ENCODE measurements at places on chromosomes 4 and X.

- DNase-seq, result no peak
These were observed 2.6 kb upstream of the SLC6A8 start for GRCh38 chrX:153685156-153685536.

- DNase-seq, result no peak
These were observed 177.3 kb downstream of the PABPC4L start for GRCh38 chr4:134024251-134024650.

- DNase-seq, result no peak
These were observed 24.4 kb upstream of the SLC25A43 start for GRCh38 chrX:119374736-119375135.

DNA sequence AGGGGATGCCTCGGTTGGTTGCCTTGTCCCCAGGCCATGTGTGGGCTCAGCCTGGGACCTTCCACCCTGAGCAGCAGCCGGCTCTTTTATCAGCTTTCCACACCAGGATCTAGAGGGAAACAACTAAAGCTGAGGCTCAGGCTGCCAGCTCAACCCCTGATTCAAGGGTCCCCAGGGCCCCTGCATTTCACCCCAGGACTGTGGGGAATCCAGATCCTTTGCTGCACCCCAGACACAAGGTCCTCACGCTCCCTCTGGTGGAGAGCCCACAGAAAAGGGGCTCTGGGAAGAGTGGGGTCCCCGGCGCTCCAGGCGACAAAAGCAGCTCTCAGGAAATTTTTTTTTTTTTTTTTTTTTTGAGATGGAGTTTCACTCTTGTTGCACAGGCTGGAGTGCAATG lies 64.3 kb downstream of the ZFYVE28 start:
- no peak for DNase-seq

DNA sequence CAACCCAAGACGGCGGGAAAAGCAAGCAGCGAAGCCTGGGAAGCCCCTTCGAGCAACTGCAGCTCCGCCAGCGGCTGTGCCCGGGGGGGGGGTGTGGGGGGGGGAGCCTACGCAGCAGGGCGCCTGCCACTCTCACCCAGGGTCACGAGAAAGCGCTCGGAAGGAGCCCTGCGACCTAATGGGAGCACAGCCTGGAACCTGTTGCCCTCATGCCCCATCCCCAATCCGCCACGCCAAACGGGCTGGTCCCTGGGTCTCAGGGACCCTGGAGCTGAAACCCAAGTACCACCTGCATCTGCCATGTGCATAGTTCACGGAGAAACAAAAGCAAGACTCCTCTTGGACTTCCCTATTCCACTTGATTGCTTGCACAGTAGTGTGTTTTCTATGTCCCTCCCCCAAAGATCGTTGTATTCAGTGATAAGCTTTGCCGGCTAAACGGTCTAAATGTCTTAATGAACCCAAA lies 359 bp upstream of the GAB3 start:
- no peak for DNase-seq

- DNase-seq, result no peak
These were observed 71.8 kb upstream of the SMARCA5 start for GRCh38 chr4:143441678-143442077.

- no peak for DNase-seq
These were observed 2.2 kb downstream of the UGT2B7 start for GRCh38 chr4:69098470-69098869.

DNA sequence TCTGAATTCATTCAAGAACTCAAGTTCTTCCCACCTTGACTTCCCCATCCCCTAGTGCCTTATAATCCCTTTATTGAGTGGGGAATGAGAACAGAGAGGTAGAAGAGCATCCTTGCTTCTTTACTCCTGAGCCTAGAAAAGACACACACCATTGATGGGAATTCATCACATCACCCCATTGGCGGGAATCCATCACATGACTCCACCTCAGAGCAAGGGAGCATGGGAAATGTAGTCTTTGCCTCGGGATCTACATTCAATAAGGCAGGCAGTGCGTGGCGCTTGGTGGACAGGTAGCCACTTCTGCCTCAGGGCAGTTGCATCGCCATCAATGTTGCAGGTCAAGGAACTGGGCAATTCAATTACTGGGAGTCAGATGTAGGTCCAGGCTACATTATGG lies 50.7 kb downstream of the MXRA5 start:
- DNase-seq, result no peak

- DNase-seq, result no peak
These were observed 12.5 kb downstream of the GABRA4 start for GRCh38 chr4:46980851-46981250.

GRCh38 chr4:31045724-31046318 lies 325.7 kb downstream of the PCDH7 start:
- no peak for DNase-seq

DNA sequence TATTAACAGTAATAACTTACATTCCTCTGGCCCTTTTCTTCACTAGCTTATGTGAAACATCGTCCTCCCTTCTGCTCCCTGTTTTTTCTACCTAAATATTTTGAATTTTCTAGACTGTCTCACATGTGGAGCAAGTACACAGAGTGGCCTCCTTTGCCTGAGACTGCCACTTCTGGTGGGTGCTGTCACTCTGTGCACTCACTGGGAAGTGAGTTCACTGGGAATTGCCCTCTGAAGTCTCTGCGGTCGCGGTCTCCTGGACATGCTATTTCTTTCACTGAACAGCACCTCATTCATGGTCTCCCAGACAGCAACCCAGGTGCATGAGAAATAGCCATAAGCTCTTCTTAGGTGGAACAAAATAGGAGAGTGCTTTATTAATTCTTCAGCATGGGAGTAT lies 1179.7 kb upstream of the ADGRL3 start:
- no peak for DNase-seq

DNA sequence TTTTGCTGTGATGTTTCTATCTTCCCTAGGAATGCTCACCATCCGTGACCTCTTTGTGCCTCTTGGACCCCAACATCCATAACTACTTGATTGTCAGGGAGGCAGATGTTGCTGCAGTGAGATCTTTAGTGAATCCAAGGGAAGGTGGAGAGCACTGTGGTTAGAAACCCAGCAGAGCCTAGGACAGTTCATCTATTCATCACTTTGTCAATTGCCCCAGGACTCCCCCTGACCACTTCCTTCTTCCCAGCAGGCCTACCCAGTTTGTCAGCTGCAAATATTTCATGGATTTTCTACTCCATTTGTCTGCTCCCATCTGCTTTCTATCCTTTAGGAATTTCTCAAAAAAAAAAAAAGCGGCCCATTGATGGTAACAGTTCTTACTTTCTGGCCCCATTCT lies 942.8 kb downstream of the PCDH7 start:
- DNase-seq, result no peak

DNA sequence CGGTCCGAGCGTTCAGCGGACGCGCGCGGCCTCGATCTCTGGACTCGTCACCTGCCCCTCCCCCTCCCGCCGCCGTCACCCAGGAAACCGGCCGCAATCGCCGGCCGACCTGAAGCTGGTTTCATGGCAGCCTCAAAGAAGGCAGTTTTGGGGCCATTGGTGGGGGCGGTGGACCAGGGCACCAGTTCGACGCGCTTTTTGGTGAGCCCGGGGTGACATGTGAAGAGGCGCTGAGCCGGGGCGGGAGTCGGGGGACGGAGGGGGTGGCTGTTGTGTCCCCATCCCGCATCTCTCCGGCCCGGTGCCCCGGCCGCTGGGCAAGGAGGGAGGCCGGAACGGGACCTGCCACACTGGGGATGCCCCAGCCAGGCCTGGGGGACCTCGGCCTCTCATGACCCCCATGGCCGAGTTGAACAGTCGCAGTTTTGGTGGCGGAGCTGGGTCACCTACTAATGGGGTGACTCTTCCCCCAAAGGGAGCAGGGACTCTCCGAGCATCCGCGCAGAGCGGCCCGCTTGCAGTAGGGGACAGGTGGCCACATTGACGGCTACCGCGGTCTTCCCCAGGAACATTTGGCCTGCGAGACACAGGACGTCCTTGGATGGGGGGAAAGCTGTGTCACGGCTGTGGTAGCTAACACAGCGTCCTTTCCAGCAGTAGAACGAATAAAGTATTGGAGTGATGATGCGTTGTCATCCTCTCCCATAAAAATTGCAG lies at the start of gene GK:
Gene GK (plus strand): TSS at position 9 of the 717 bp plus-strand sequence. CDS start 115 bp downstream, at position 124.
- peak; percentile 2 for DNase-seq

- DNase-seq, result no peak
These were observed 448 bp downstream of the TLL1 start for GRCh38 chr4:165873298-165874071.

GRCh38 chrX:68304602-68305001 lies 128.7 kb downstream of the OPHN1 start:
- DNase-seq, result no peak

GRCh38 chr4:120633810-120634209 lies 288.7 kb downstream of the PRDM5 start:
- no peak for DNase-seq

- no peak for DNase-seq
These were observed 277.3 kb upstream of the HAND2 start for GRCh38 chr4:173807347-173807746.

- DNase-seq, result no peak
These were observed 6.5 kb downstream of the TIFA start for GRCh38 chr4:112279025-112279881.

GRCh38 chr4:40822420-40823166 lies 72.8 kb downstream of the NSUN7 start:
- DNase-seq, result no peak

DNA sequence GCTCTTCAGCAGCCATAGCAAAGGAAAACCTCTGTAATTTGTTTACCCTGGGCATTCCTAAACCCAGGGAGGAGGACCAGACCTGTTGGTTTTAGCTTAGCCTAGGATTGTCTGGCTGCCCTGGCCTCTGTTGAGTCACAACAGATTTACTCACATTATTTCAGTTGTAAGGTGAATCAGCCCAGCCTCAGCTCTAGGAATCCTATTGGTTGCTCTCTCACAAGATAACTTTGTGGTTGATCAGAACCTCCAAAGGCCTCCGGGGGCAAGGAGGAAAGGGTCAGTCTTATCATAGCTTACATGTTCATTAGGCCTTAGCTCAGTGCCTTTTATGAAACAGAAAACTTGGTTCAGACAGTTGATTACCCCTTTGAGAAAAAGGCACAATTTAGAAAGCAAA lies 41.0 kb downstream of the PDK3 start:
- no peak for DNase-seq

DNA sequence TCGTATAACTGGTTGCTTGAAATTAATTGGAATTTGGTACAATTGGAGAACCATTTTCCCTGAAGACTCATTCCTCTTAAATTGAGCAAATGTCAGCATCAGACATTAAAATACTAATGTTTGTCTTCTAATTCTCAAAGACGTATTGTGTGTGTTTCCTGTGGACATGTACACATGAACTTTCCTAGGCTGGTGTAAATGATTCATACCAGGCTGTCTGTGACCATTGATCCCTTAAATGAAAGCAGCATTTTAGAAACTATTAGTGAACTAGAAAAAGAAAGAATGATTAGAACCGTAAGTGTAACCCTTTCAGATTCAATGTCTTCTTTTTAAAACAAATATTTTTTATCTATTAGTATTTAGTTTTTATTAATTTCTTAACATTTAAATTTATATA lies 332.9 kb downstream of the PPP3CA start:
- no peak for DNase-seq

DNA sequence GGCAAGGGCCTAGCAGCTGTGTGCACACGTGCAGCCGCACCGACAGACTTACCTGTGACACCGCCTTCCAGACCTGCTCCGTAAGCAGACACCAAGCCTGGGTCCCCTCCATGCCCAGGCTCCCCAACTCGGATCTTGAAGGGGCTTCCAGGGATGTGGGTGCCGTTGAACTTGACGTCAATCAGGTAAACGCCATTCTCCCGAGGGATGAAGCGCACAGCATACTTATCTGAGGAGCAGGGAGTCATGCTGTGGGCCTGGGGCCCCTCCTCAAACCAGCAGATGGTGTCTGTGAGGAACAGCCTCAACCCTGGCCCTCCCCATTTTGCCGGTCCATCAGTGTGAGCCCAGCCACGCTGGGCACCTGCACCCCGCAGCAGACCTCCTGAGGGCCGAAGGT lies 24.5 kb downstream of the FLNA start:
- DNase-seq, result no peak

- DNase-seq, result no peak
These were observed 28.5 kb upstream of the ANK2 start for GRCh38 chr4:113020966-113021365.

- no peak for DNase-seq
These were observed 257.3 kb upstream of the NEIL3 start for GRCh38 chr4:177052211-177052934.

DNA sequence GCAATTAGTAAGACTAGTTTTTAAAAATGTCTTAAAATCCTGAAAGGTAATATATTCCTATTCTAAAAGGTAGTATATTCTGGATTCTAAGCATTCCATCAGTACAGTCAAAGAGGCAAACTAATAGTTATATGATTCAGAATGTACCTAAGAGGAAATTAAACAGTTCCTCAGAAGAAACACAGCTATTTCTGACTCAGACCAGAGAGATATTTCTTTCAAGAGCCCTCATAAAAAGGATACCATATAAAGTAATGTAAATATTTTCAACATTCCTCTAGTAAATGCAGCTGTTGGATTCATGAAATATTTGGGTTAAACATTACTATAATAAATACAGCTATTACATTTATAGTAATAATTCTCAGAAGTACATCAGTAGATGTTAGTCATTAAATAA lies 358.3 kb downstream of the MAGEB5 start:
- no peak for DNase-seq

- DNase-seq, result no peak
These were observed 37.4 kb upstream of the GRPEL1 start for GRCh38 chr4:7105276-7105675.

DNA sequence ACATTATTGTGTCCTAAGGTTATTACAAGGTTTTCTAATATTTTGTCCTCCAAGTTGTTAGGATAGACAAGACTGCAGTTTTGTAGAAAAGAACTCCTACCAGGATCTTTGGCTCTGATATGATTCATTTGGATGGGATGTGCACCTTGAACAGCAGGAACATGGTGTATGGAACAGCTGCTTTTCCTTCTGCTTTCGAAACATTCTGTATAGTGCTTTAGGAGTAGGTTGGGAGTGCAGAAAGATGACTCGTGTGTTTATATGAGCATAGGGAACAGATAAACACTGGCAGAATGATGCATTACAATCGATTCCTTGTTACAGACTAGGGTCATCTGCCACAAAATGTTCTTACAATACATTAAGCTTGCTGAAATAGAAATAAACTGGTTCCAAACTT lies 790.1 kb downstream of the DMD start:
- DNase-seq, result no peak

- DNase-seq, result no peak
These were observed 394.2 kb downstream of the ARHGAP24 start for GRCh38 chr4:85869181-85869580.

- no peak for DNase-seq
These were observed 16.0 kb upstream of the MMRN1 start for GRCh38 chr4:89878611-89879010.

- no peak for DNase-seq
These were observed 374.3 kb downstream of the IQCM start for GRCh38 chr4:149441338-149441737.

DNA sequence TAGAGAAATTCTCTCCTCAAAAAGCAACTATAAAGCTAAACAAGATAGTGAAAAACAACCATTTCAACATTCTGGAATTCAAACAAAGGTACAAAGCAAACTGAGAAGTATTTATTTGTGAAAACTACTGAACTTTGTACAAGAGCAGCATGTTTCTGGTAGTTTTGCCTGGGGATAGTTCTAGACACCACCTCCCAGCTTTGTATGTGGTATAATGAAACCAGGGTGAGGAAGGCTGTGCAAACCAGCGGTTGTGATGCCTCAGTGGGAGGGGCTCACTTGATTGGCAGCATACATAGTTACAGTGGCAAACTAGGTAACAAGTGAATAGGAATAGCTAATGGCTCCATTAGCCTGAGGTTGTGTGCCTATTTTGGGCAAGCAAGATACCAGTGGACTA lies 18.6 kb upstream of the FRMD7 start:
- no peak for DNase-seq

Data from stimulated activated CD4-positive, alpha-beta T cell treated with anti-CD3 and anti-CD28 coated beads, Interleukin-15, amount 100 ng/mL, for 1 hour (primary cell).